Transverse colon (tissue), 4 donors: ENCODE measurements at places on chromosomes 2 and 18.

DNA sequence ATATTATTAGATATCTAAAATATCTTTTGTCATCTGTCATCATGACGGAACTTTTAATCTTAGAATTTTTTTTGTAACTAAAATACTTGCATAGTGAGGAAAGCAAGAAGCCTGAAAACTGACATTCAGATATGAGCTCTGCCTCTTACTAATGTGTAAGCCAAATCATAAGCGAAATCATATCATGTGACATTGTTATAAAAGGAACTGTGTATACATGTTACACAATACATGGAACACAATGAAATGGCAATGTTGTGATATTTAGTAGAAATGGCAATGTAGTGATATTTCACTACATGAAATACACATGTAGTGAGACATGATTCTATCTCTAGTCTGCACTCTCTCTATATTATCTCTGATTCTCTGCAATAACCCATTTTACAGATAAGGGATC, 1016.4 kb upstream of the PIK3C3 start:
- DNase-seq = no peak

GRCh38 chr2:64727013-64727767, 73.5 kb upstream of the SERTAD2 start:
- no peak for DNase-seq

GRCh38 chr2:213172641-213173040, 21.2 kb upstream of the IKZF2 start:
- DNase-seq = no peak

GRCh38 chr2:160062292-160063005, at the start of gene PLA2R1:
TSS of gene PLA2R1 (minus strand) at chr2:160062615. CDS start at chr2:160062403, 212 bp downstream.
- peak; percentile 74 for DNase-seq

DNA sequence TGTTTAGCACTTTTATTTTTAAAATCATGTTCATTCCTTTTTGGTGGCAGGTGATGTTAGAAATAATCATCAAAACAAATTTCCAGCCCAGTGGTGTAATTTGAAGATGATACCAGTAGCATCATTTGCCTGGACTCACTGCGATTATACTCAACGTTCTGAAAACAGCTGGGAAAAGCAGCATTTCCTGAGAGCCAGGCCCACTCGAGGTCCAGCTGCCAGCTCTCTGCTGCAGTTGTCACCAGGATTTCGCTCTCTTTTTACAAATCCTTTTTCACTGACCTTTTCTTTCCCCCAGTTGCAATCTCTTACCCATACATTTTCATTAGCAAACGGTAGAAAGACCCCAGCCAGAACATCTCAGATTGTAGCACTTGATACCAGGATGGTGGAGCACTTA, 110.6 kb upstream of the LYPD1 start:
- DNase-seq = no peak

GRCh38 chr18:8391068-8391467, 218.2 kb upstream of the RAB12 start:
- DNase-seq = no peak
